ENCODE measurements at places on chromosomes 5 and 9.

DNA sequence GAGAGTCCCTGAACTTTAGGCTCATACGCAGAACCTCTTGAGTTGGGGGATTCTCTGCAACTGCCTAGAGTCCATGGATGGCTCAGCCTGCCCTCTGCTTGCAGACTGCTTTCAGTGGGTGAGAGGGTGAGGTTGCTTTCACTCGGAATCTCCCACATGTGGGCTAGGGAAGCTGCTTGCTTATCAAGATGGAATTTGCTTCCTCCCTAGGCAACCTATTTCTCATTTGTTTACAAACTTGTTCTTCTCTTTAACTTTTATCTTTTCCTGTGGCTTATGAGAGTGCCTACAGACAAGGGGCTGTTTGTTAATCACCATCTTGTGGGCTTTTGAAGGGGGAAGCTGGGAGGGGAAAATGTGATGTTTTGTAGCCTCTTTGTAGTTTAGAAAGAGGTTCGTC lies 10.0 kb downstream of the TLE4 start:
- DNase-seq: no peak

- DNase-seq: no peak
Measured at GRCh38 chr9:129309906-129310305, 131.8 kb upstream of the IER5L start.

DNA sequence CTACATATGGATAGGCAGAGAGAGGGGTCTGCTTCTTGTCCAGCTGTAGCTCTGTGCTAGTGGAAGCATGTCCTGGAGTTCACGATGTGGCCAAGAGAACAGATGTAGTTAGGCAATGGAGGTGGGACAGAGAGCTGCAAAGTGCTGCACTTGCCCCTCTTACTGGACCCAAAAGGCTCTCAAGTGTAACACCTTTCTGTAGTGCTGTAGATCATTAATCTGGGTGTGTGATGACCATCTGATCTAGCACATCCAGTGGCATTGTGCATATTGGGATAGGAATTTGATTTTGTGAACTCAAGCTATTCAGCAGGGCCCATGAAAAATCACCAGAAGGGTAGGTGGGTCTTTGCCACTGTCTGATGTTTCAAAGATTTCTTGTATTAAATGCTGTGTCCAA lies 151.4 kb downstream of the KDM4C start:
- DNase-seq: no peak

DNA sequence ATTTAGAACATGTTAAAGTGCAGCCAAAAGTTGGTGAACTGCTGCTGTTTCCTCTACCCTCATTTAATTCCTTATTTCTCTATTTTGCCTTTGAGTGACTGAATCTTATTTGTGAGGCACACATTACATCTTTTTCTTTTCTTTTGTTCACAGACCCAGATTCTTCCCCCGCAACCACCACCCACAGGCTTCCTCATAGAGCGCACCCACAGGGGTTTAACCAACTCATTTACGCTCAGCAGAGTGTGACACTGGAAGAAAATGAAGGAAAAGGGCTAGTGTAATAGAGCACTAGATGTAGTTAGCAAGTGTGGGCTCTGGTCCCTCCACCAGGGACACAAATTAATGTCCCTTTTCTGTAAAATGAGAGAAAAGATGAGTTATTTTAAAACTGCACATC lies 200.7 kb downstream of the PARP8 start:
- no peak for DNase-seq

GRCh38 chr5:73564018-73564417 lies 1.4 kb downstream of the ANKRA2 start:
- DNase-seq: no peak

GRCh38 chr5:36521219-36521618 lies 85.2 kb upstream of the SLC1A3 start:
- no peak for DNase-seq

DNA sequence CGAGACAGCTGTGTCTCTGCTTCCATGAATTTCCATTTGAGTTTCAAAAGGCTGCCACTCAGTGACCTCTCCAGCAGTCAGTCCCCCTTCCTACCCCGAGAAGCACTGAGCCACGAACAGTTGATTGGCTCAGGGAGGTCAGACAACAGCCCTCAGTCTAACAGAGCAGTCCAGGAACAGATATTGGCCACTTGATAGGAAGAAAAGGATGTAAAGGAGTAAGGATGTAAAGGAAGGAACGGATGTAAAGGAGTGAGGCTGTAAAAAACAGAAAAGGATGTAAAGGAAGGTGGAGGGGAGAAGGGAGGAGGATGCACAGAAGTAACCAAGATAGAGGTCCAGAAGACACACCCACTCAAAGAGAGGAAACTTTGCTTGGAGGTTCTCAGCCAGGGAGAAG lies 3.2 kb upstream of the NR4A3 start:
- no peak for DNase-seq

GRCh38 chr9:125820100-125820804 lies 73.1 kb downstream of the PBX3 start:
- no peak for DNase-seq

DNA sequence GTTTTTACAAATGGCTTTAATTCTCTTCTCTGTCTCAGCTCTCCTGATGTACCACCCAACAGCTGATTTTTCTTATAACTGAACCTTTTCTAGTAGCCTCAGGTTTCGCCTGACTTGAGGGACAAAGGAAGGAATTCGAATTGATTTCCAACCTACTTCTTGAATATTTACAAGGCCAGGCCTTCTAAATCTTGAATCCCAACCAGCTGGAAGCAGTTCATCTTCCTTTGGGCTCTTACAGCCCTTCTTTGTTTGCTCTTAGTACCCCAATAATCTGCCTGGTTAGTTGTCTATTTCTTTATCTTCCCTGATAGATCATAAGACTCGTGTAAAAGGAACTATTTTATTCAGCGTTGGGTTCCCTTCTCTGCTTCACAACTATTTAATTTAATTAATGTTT lies 95.9 kb downstream of the NLN start:
- no peak for DNase-seq

GRCh38 chr9:97502984-97503861 lies 1.8 kb downstream of the TMOD1 start:
- DNase-seq: no peak

DNA sequence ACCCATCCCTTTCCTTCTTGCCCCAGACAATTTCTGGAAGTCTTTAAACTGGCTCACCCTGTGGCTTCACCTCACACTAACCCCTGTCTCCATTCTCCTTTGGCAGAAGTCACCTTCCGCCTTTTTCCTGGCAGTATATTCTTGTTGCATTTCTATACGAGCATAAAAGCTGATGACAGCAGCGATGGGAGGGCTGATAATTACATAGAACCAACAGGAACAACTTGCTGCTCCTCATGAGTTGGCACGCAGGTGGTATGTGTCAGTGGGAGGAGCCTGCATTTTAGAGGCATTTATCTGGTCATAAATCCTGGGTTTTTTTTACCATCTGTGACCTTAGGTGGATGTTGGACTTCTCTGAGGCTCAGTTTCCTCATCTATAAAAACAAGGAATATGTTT lies 61.4 kb upstream of the CKMT2 start:
- DNase-seq: no peak

- DNase-seq: no peak
Measured at GRCh38 chr5:132561601-132562000, 4.8 kb downstream of the RAD50 start.
